Muscle of arm (tissue), 14 donors: ENCODE measurements at places on chromosomes 1 and 21. TPM values are rescaled to one million over a fixed set of nuclear protein-coding genes. Genes with fewer than 3 reads are reported as not detected.

Gene RNF11
- polyA plus RNA-seq = 134 TPM

Gene ZSWIM5
- polyA plus RNA-seq = 0.43 TPM

DNA sequence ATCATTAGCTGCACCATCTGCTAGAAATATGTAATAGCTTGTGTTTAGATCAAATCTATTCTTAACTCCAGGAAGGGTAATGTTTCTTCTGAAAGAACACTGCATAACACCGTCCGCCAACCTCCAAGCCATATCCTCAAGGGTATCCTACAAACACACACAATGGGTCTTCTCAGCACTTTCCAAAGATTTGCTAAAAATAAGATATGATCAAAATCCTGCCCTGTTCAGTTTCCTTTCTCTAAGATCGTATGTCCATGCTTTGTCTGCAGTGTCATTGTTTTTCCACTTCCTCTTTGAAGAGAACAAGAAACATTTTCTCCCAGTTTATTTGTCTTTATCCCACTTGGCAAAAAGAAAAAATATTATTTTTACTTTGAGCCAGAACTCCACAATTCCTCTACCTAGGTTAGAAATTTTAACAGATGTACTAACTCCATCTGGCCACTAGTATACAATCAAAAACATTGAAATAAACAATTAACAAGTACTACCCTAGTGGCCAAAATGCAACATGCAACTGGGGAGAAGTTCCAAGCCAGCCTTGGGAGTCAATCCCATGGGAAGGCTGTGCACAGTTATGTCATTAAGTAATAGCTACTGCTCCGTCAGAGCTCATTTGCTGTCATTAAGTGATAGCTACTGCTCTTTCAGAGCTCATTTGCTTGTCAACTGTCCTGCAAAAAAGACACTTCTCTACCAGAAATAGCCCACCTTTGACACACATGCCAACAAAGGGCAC lies 37.8 kb downstream of the FRRS1 start:
- DNase-seq = no peak

DNA sequence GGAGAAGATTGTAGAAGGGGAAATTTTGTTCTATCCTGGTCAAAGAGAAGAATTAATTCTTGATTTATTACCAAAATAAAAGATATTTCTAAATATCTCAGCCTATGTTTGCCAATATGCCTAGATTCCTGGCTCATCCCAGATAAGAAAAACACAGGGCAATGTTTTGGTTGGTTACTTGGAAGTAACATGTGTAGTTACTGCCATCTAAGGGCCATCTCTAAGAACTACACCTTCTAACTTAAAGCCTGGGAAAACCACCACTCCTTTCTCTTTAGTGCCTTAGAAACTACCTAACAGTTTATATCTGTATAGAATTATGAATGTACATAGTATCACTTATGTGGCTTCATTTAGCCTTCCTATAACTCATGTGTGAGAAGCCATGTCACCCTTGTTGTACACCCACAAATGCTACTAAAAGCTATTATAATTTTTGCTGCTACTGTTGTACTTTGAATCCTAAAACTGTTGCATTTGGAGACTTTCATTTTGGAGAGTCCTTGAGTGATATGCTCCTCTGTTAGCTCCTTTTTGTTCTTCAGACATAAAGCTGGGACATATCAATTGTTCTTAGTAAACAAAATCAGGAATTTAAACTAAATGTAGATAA lies 4.5 kb downstream of the AIM2 start:
- peak; percentile 45 for DNase-seq

GRCh38 chr21:34970566-34970965 lies 78.5 kb downstream of the RUNX1 start:
- DNase-seq = no peak

DNA sequence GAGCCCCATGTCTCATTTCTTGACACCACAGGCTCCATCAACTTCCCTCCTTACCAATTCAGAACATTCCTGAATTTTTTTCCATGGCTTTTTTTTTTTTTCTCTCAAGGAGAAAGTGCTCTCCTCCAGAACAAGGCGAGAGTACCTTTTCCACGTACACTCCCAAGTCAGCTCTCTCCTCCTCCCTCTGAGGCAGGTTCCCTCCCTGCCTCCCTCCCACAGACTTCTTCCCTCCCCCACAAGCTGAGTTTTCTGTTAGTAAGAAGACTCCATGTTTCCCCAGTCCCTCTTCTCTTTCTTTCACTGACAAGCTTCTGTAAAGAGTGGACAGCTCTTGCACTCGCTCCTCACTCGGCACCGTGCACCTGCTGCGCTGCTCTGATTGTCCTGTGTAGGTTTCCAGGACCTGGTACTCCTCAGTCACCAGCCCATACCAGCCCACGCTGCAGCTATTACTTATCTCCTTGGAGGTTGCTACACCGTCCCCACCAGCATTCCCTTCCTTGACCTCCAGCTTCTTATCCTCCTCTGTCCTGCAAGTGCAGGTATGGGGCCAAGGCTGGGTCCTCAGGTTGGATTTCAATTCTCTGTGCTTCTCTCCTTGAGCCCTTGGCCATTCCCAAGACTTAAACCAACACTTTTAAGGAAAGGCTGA lies 3.8 kb downstream of the TRAF5 start:
- DNase-seq = no peak

DNA sequence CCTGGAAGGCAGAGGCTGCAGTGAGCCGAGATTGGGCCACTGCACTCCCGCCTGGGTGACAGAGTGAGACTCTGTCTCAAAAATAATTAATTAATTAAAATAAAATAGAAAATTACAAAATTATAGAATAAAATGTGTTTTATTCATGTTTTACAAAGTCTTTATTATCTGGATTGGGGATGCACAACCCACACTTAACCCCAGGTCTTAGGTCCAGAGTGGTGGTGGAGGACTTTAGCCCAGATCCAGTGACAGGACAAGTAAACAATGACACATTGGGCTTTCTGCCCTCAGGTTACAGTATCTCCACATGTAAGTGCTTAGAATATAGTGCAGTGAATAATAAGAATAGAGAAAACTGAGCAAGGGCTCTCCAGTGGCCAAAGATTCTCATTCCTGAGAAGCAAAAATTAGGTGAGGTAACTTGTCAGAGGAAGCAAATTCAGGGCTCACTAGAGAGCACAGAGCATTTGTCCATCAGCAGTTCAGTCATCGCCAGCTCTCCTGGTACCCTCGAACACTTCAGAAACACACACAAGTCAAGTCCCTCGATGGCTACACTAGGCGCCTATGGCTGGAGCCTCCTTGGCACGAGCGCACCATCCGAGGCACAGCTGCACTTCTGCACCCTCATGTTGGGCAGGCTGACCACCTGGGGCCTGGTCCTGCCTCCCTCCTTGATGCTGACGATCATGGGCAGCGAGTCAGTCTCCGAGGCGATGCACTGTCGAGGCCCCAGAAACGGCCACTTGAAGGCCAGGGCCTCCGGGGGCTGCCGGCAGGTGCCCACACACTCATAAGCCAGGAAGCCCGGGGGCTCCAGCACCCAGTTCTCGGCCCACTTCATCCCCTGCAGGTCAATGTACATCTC lies 2.6 kb downstream of the LEFTY1 start:
- no peak for DNase-seq

DNA sequence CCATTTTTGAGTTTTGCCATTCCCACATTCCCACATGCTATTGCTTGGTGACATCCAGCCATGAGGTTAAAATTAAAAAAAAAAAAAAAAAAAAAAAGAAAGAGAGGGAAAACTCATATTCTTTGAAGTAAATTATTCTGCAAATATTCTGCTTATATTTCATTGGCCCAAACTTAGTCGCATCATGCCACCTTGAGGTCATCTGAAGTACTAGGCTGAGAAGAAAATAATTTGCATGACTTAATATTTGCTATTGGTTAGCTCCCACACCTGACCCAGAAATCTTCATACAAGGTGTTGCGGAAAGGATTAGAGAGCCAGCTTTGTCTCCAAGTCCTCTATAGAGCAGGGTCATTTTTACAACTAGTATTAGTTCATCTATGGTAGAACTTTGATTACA lies 2206.0 kb downstream of the MRPL39 start:
- DNase-seq = no peak

DNA sequence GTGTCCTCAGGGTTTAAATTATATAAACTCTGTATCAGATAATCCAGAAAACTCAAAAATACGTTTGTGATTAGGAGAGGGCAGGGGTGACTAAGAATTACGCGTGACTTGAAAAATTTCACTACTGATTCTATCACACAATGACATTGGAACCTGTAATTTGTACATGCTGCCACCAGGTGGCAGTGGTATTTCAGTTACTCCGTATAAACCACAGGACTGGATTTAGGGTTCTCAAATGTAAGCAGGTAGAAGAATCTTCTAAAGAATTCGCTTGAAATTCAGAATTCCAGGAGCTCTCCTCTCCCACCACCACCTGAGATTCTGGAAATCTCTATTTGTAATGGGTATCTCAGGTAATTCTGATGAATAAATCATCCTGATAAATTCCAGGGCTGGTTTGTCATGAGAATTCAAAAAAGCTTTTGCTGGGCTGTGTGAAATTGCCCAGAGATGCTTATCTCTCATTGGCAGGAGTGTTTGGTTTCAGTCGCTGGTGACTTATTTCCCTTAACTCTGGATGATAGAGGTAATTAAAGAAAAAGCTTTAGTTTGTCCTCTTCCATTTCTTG lies 1.7 kb upstream of the KRTAP7-1 start:
- no peak for DNase-seq

DNA sequence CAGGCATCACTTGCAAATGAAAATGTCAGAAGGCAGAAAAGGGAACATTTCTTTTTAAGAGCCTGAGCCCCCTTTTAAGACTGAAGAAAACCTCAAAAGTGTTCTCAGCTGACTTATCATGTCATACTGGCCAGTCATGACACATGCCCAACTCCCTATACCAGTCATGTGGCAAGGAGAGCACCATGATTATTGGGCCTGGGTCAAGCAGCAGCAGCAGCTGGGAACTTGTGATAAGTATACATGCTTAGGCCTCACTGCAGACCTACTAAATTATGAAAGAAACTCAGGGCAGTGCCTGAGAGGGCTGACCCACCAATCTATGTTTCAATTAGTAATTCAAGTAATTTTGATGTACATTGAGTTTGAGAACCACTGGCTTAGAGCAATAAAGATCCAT lies 8.6 kb downstream of the RO60 start:
- DNase-seq = no peak

GRCh38 chr1:184890539-184890973 lies 83.8 kb downstream of the NIBAN1 start:
- DNase-seq = no peak

DNA sequence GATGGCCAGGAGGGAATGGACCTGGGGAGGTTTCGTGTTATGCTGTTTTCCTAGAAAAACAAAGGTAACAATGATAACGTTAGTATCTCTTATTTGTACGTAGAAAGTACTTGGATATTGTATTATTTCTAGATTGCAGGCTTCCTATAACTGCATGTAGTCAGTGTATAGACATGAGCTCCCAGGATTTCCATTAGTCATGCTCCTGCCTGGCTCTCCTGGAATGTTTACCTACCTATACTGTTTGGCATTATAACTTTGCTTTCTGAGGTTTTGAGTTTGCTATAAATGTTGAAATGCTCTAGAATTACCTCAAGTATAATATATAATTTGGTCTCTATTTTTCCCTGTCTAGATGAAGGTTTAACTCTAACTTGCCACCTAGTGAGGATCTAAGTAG lies 66.1 kb downstream of the TTC3 start:
- no peak for DNase-seq

- DNase-seq = no peak
Measured at GRCh38 chr1:56302878-56303277, 276.5 kb downstream of the PLPP3 start.

DNA sequence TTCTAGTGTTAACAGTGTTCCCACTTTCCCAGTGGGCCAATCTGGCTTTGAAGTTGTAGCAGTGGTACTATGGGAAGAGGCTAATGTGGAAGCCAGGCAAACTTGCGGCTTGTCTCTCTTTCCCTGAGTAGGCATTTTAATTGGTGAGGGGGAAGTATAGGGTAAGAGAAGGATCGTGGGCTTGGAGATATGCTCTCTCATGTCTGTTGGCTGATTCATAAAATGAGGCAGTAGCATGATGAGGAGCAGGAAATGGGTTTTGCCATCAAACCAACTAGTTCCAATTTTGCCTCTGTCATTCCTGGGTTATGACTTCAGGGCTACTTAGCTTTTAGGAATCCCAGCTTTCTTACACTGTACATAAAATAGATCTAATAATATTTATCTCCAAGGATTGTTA lies 12.1 kb downstream of the C8A start:
- DNase-seq = no peak

DNA sequence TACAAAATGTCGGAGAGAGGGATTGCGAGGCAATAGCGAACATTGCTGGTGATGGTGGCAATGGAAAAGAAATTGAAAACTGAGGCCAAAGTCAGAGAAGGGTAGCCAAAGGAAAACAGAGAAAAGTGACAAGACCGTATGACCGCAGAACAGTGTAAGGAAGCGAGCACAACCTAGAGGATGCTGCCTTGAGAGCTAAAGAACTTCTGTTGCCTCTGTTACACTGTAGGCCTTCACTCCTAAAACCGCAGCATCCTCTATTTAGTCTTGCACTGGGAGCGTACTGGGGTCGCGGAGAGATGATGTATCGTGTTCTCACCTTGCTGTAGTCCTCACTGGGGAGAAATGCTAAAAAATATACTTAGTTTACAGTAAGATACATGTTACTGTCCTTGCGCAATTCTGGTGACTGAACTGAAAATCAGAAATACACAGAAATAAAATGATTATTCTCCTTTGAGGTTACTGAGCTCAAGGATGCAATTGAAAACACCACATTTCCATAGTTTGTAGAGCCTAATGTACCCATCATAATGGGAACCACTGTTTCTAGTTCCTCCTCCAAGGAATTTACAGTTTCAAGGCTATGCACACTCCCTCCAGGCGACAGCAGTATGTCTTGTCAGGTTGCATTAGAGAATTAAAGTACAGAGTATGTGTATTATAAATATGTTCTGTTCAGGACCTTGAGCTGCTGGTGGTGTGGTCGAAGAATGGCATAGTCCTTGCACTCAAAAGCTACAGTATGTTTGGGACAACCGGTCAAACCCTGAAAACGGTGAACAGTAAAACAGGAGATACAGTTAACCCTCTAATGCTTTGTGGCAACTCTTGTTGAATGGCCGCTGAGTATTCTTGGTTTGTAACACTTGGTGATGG lies 1.3 kb downstream of the NEK7 start:
- DNase-seq = no peak

DNA sequence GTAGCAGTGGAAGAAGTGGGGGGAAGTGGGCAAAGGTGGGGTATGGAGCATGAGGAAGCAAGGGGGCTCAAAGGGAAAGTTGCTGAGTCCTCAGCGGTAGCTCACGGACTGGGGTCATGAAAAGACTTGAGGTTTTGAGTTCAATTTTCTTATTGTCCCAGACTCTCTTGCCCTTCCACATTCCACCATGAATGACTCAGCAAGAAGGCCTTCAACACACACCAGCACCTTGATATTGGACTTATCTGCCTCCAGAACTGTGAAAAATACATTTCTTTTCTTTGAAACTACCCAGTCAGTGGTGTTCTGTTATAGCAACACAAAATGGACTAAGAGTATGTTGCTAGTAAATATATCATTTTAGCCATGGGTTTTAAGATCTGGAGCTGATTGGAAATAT lies 17.3 kb upstream of the RHBDL2 start:
- no peak for DNase-seq

- no peak for DNase-seq
Measured at GRCh38 chr1:22595108-22595507, 31.8 kb downstream of the EPHA8 start.
